ENCODE measurements at places on chromosomes 2 and 18.

- no peak for DNase-seq
Measured at GRCh38 chr18:2060086-2060485, 511.2 kb downstream of the METTL4 start.

GRCh38 chr2:123514613-123515207 lies 510.4 kb upstream of the CNTNAP5 start:
- no peak for DNase-seq

GRCh38 chr2:52383541-52383940 lies 1351.6 kb upstream of the NRXN1 start:
- DNase-seq, result no peak

DNA sequence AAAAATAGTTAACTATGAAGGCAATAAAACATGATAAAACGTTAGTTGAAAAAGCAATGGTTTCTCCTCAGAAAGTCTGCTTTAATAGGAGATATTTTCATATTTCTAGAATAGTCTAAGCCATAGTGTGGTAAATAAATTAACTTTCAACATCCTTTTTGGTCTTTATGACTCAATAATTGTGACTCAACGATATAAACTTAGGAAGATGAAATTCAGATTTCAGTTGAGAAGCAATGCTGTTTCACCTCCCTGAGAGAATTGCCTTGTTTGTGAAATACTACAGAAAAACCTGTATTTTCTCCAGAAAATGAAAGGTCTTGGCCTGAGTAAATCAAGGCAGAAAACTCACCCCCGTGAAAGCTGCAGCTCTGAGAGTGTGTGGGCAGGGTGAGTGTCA lies 166.9 kb downstream of the ETAA1 start:
- DNase-seq, result no peak

DNA sequence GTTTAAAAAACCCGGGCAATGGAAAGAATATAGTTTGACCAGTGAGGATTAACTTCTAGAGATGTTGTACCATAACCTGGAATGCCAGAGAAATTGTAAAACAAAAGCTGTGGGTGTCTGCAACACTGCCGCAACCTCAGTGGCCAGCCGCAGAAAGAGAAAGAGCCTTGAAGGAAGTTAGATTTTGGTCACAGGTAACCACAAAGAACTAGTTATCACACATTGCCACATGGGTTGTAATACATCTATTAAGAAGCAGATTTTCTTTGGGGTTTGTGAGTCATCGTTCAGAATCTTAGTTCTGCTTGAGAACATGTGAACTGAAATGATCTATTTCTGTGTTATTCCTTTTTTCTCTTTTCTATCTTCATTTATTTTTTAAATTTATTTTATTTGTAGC lies 222.9 kb upstream of the AGAP1 start:
- DNase-seq, result no peak

- no peak for DNase-seq
Measured at GRCh38 chr2:225668606-225669266, 269.2 kb downstream of the NYAP2 start.

DNA sequence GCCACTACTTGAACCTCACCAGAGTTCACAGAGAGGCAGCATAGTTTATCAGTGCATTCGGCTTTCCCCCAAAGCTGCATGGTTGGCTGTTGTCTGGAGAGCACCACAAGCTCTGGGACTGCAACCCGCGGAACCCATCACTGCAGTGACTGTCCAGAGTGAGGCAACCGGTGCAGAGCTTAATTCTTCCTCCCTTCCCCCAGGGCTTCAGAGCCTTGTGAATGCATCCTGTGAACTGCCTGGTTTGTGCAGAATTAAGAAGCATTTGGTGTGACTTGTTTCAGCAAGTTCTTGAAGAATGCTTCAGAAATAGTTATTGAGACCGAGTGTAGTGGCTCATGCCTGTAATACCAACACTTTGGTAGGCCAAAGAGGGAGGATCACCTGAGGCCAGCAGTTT lies 99.2 kb upstream of the FOSL2 start:
- DNase-seq, result no peak

DNA sequence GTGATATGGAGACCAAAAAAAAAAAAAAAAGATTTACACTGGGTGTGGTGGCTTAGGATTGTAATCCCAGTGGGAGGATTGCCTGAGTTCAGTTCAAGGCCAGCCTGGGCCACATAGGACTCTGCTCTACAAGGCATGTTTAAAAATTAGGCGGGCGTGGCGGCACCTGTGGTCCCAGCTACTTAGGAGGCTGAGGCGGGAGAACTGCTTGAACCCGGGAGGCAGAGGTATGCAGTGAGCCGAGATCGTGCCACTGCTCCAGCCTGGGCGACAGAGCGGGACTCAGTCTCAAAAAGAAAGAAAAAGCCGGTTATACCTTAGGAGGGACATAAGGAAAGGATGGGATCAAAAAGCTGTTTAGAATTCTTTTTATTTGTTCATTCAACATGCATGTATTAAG lies 707 bp upstream of the SPDYA start:
- DNase-seq, result no peak

DNA sequence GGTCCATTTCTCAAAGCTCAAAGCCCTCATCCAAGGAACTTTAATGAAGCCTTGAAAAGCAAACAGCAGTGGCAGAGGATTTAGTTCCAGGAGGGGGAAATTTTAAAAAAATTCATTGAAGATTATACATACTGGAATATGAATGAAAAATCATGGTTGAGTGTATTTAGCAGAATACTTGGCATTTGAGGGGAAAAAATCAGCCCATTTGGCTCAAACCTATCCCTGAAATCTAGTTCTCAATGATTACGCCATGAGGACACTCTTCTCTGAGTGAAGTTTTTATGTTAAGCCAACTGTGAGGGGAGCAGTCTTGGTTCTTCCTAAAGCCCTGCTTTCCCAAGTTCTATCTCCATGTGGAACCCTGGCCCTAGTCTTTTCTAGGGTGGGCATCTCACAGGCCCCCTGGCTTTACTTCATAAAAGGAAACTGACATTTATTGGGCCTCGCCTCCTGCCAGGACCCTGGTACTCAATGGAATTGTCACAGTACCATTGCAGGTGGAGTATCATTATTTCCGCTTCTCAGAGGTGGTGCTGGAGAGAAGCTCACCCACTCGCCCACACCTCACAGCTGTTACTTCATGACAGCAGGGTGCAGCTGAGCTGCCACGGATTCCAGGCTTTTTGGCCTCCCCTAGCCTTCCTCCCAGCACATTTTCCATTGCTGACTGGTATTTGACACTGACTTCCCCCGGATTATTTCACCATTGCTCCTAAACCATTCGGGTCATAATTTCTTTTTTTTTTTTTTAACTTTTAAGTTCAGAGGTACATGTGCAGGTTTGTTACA lies 56.8 kb downstream of the NXPH2 start:
- no peak for DNase-seq

- no peak for DNase-seq
Measured at GRCh38 chr2:239365782-239366435, 34.9 kb downstream of the HDAC4 start.

Measured in nucleus accumbens (tissue), 56 donors.